SK-N-DZ (cell line): ENCODE measurements at places on chromosomes 16 and 17.

DNA sequence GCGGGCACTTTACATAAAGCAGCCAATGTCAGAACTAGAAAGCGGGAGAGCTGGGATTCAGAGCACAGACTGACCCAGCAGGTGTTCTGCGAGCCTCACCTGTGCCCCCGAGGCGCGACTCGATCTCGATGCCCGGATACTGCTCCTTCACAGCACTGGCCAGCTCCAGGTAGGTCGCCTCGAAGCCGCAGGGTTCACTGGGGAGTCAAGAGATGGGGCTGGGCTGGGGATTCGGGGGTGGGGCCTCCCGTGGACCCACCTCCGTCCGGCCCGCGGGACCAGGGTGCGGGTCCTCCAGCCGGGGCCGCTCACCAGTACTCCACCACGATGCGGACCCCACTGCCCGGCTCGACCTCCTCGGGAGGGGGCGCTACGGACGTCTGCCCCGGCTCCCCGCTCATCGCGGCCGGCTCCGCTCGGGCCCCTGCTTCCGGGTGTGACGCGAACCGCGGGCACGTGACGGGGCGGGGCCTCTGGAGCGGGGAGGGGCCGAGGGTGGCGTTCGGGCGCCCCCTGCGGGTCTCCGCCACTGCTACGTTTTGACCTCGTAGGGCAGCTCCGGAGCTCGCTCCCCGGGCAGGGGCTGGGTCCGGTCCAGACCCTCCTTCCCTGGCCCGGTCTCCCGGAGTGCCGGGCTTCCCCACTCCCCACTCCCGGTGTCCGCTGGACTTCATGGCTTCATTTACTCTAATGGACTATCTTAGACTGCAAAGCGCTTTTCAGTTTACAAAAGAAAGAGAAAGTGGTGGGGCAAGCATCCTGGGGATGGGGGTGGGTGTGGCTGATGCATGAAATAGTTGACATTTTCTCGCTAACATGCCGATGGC lies at the start of gene MIEN1:
Gene MIEN1, minus strand, starts transcription at position 438 of the 827 bp plus-strand sequence. Its CDS starts 37 bp downstream, at position 401.
- DNase-seq: peak; percentile 81

DNA sequence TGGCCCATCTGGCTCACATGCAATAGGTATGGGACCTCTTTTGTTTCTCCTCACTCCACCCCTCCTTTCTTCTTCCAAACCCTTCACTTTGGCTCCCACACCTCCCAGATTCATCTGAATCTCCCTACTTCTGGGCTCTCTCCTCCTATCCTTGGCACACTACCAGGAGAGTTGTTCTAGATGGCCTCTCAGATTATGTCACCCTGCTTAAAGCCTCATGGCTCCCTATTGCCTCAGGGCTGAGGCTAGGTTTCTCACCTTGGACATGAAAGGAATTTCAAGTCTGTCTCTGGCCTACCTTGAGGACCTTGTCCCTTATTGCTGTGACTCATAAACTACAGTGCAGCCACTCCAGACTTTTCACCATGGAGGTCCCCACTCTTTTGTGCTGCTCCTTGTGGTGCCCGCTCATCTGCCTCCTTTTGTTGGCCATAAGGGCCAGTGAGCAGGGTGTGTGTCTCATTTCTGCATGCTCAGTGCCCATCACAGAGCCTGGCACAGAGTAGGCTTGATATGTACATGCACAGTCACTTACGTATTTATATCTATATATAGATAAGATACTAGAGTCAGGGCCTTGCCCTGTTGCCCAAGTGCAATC lies 1.0 kb upstream of the MFAP4 start:
- peak; percentile 48 for DNase-seq

- DNase-seq: no peak
Observed at GRCh38 chr17:34228781-34229180, 26.3 kb upstream of the CCL2 start.

DNA sequence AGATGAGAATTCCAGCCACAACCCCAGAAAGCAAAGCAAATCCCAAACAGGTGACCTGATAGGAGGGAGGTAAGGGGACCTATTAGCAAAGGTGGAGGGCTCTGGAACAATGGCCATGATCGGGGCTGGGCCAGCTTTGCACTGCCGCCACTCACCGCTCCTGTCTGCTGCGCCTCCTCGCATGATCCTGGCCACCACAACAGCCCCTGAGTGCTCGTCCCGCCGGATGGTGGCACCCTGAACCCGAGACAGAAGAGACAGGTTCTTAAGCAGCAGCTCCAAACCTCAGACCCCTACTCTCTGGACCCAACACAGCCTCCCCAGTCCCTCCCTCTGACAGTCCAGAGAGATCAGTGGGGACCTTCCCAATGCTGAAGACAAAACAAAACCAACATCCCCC lies 5.3 kb downstream of the MPP3 start:
- no peak for DNase-seq

GRCh38 chr16:19984135-19984534 lies 89.6 kb downstream of the GPR139 start:
- no peak for DNase-seq

DNA sequence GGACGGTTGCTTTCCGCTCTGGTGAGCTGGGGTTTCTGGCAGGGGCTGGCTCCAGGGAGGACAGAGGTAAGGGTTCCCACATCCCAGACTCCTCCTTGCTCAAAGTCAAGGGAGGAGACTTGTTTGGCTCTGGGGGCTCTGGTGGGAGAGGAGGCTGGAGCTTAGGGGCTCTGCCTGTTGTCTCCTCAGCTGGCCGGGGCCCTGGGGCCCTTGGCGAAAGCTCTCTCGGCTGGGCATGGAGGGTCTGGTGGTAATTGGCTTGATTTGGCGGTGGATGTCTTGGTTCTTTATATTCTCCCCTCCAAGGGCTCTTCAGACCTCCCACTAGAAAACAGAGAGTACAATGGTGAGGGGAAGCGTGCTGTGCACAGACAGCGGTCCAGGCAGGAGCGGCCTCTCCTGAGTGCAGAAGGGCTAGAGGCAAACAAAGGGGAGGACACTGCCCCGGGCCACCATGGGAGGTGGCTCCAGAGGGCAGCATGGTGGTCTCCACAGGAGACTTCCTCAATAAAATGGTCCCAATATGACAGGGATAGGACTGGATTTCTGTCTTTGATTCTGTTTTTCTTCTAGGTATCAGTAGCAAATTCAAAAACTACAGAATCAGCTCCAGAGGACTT lies 5.7 kb upstream of the SPATA32 start:
- DNase-seq: no peak

DNA sequence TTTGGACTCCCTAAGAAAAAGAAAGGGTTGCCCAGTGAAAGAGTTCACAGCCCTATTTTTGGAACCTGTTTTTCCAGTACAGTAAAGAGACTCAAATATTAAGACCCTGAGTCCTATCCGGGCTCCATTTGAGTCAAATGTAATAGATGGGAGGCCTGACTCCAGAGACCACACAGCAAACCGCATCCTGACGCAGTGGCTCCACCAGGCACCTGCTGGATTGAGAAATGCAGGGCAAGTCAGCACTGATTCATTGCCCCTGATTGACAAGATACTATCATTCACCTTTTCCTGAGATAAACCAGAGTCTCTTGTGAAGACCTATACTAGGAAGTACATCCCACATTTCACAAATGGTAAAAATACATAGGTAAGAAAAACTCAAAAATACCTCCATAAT lies 715.7 kb upstream of the SOX9 start:
- DNase-seq: peak; percentile 56

- DNase-seq: no peak
Observed at GRCh38 chr16:25126820-25127232, 15.3 kb downstream of the LCMT1 start.

- DNase-seq: no peak
Observed at GRCh38 chr16:31005350-31006085, 4.9 kb downstream of the STX1B start.

- DNase-seq: no peak
Observed at GRCh38 chr17:39757931-39758873, 20.5 kb downstream of the GRB7 start.
